Lung (tissue), 17 donors: ENCODE measurements at places on chromosomes 1 and 21. TPM values are rescaled to one million over a fixed set of nuclear protein-coding genes. Genes with fewer than 3 reads are reported as not detected.

GRCh38 chr1:85049735-85050166, 1.5 kb upstream of the MCOLN3 start:
- no peak for DNase-seq

DNA sequence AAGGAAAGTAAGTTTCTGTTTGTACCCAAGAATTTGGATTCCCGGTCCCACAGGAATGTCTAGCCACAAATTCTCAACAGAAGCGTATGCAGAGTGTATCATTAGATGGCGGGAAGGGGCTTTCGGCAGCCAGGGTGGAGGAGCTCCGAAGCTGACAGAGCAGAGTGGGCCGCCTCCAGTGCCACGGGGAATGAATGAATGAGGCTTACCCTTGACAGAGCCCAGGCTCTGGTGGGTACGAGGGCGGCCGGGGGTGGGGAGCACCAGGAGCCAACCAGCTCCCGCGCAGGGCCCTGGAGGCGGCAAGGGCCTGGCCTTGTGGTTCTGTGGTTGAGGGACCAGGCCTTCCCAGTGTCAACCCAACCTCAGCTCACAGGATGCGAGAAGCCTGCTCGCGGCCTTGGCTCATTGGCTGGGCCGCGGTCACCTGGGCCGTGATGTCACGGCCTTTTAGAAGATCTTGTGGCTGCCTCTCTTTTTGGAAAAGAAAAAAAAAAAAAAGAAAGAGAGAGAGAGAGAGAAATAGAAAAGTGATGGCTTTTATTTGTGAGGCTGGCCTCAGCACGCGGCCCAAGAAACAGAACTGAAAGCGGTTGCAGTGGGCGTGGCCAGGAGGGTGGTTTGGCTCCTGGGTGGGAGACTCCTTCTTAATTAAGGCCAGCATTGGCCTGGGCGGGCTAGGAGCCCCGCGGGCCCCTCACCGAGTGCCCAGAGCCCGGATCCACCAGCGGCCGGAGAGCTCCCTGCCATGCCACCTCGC, 34.9 kb upstream of the RUNX3 start:
- DNase-seq: no peak

- DNase-seq: no peak
These were observed 22.1 kb upstream of the TBX15 start for GRCh38 chr1:119010201-119010600.

DNA sequence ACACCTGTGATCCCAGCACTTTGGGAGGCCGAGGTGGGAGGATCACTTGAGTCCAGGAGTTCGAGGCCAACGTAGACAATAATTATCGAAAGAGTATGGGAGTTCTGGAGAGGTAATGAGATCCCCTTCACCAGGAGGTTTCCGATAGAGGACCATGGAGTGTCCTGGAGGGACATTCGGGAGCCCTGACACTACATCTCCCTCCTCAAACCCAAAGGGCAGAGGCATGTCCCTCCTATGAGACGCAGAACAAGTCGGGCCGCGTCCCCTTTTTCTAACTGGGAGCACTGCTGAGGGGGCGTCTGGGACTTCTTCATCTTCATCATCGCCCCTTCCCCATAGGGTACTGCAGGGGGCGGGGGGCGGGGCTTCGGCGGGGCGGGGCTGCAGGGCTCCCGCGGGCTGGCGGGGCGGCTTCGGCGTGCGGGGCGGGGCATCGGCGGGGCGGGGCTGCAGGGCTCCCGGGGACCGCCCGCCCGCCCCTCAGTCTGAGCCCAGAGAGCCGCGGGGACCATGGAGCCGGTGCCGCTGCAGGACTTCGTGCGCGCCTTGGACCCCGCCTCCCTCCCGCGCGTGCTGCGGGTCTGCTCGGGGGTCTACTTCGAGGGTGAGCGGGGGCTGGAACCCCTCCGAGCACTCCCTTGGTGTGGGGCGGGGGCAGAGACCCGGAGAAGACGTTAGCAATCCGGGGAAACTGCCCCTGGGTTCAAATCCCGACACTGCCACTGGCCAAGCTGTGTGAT, at the start of gene THEMIS2:
Gene THEMIS2 (plus strand): TSS at position 486 of the 743 bp plus-strand sequence. CDS start 28 bp downstream, at position 514.
- DNase-seq: peak; percentile 73

DNA sequence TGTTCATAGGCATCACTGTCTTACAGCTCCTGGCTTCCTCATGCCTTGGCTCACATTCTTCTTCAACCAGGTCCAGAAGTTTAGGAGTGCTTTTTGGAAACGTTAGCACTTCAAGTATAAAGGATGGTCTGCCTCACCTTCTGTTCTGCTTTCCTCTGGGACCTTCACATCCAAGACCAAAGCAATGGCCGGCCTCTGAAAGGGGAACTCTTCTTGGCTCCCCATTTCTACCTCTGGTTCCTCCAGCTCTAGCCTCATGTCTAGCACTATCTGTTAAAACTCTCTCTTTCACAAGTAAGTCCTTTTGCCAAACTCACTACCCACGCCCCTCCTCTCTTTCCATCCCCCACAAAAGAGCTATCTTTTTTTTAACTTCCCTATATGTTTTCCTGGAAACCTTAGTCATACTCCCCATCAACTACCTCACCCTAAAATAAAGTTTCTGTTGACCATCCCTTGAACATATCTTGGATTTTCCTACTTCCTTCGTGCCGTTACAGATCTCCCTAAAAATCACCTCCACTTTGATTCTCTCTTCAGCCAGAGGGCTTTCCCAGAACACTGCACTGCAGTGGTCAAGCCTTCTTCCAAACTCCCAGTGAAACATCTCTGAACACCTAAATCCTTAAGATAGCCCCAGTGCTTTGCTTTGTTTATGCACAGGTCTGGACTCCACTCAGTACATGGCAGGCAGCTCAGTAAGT, 7.9 kb downstream of the SORT1 start:
- DNase-seq: no peak

DNA sequence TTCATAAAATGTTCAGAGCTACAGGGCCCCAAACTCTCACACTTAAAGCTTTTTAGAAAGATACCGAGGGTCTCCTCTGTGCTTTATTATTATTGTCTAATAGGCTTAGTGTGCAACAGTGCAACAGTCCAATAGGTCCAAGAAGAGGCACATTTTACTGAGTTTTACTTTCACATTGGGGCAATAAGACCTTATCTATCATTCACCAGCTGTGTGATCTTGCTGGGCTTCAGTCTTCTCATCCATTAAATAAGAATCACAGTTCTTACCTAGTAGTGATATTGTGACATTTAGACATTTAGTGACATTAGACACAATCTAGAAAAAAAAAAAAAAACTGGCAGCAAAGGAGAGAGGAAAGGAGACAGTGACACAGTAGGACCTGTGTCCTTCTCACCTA, 175.8 kb upstream of the NFIA start:
- DNase-seq: no peak

- no peak for DNase-seq
These were observed 5.6 kb upstream of the SLC2A5 start for GRCh38 chr1:9075022-9075421.

GRCh38 chr1:111729946-111730681, 9.1 kb downstream of the INKA2 start:
- no peak for DNase-seq

DNA sequence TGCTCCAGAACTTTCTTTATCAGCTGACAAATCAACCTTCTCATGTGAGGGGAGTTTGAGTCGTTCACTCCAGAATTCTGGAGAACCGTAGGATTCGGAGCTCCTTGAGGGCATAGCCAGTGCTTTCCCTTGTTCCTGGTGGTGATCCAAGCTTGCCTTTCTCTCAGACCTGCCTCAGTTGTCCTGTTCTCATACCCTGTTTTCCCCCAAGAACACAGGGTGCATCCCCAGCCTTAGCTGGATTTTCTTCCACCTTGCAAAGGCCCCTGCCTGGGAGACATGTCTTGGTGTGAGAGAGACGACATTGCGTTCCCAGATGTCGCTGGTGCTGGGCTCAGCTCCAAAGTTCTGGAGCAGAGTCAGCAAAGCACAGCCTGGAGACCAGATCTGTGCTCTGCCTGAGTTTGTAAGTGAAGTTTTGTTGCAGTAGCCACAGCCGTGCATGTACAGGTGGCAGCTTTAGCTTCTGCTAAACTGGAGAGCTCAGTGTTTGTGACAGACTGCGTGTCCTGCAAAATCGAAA, 40.0 kb downstream of the ABCG1 start:
- DNase-seq: no peak

- DNase-seq: no peak
These were observed 101.6 kb upstream of the KCNK2 start for GRCh38 chr1:214980921-214981320.

GRCh38 chr1:36118447-36119204, 6.4 kb downstream of the COL8A2 start:
- no peak for DNase-seq

DNA sequence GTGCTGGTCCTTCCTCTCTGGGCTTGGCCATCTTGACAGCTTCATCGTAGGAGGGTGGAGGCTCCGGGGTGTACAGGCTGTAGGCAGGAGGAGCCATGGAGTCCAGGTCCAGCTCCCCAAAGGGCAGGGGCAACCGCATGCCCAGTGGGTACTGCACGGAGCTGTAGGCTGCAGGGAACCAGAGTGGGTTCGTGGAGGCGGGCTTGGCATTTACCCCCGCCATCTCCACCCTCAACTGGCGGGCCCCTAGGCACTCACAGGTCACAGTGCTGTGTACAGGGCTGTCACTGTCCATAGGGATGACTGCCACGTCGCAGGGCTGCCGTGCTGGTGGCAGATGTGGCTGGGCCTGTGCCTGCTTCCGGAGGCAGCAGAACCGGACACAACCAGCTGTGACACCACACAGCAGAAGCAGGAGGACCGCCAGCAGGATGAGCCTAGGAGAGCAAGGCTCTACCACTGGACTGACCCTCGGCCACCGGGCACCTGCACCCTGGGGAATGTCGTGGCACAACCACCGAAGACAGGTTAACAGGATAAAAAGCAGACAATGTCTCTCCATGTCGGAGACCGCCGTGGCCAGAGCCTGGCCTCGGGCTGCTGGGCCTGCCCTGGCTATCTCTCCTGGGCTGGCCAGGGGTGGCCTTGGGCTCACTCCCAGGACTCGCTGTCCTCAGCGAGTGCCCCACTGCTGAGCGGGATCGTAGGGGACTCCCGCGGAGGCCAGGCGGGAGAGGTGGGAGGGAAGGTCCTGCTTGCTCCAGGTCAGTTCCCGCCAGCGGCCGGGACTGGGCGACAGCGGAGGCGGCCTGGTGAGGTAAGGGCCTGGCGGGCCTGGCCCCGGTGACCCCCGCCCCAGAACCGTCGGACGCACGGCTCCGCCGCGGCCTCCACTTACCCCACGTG, 831 bp downstream of the TMEM52 start:
- no peak for DNase-seq

GRCh38 chr1:182643699-182644098, 39.5 kb upstream of the RGS16 start:
- no peak for DNase-seq

DNA sequence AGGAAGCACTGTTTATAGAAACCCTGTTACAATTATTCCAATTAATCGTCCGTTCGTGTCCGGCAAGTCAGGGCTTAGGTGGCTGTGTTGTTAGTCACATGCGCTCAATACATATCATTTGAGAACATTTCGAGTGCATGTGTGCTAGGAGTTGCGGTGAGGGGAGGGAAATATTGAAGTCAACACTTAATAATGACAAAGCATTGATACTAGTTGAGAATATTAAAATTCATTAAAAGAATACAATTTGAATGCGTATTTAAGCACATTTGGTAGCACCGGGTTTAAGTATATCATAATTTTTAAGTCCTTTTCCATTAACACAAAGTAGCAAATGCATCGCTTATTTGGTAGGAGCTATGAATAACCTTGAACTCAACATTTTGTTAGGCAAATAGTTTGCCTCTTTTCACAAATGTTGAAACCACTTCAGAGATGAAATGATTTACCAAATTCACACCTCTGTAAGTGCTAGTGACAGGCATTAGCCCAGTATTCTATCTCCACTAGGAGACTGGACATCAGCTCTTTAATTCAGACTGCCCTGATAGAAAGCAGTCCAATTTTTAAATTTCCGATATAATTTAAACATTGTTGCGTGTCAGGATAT, 1.1 kb upstream of the SERBP1 start:
- DNase-seq: no peak

Gene CYP4X1
- total RNA-seq: 23.5 TPM

Gene THAP3
- 12.6 TPM for total RNA-seq

Gene ADGRL2
- 421 TPM for total RNA-seq

Gene SYNC
- total RNA-seq: 6.0 TPM
